NCI-H187 treated with DMSO at 0.1 percent for 48 hours (cell line): ENCODE measurements at places on chromosomes 7 and 10.

- DNase-seq, result no peak
Measured at GRCh38 chr7:152501506-152501905, 65.7 kb upstream of the KMT2C start.

GRCh38 chr7:1855725-1856160, 185.7 kb downstream of the ELFN1 start:
- DNase-seq, result no peak

DNA sequence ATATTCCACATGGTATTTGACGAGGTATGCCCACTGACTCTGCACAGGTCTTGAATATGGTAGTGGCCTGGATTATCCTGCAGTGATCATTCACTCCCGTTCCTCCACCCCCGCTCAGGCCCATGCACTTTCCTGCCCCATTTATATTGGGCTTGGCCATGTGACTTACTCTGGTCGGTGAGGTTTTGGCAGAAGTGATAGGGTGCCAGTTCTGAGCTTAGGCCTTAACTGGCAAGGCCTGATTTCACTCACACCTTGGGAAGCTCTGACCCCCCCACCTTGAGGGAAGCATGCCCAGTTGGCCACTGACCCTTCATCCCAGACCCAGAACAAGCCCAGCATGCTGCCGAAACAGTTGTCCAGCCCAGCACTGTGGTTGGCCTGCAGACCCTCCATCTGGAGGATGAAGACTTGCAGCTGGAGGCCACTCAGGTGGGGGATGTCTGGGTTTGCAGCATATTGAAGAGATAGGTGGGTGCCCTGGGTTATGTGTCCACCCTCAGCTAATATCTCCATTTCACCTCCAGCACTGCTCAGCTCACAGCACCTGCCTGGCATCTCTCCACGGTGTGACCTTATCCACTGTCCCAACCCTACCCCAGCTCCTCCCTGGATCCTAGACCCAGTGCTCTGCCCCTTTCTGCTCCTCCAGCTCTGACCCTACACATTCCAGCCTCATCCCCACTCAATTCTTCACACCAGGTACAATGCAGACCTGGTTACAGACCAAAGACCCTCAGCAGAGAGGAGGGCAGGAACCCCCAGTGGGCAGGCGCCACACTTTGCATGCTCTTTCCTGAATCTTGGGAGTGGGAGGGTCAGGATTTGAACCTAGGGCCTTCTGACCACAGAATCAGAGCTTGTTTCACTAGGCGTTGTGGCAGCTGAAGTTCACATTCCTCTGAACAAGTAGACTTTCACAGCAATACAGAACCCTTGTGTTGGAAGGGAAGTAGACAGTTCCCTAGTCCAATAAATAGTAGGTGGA, 138.1 kb upstream of the CHST15 start:
- no peak for DNase-seq

GRCh38 chr7:110296321-110296720, 794.6 kb upstream of the LRRN3 start:
- DNase-seq, result no peak

GRCh38 chr10:8049865-8050555, 4.5 kb upstream of the GATA3 start:
- no peak for DNase-seq

DNA sequence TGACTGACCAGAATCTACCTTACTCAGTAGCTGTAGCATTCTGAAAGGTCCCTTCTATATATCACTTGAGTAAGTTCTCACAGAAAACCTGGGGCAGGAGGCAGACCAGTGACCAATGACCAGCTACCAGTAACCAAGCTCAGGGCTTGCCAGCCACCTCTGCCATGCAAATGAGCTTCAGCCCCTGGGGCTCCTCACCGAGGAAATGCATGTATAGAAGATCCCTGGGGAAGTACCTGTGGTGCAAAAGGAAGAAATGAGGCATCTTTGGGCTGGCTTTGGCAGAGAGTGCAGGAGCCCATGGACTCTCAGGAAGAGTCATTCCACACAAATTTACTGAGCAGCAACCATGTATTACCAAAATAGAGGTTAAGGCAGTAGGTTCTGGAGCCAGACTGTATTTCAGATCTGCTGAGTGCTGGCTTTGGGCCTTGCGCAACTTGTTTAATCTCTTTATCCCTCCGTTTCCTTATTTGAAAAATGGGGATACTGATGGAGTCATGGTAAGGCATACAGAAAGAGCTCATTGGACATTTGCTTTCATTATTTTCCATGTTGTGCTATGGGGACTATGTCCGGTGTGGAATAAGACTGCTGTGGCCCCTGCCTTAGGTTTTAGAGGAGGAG, 41.1 kb upstream of the FAM204A start:
- no peak for DNase-seq

DNA sequence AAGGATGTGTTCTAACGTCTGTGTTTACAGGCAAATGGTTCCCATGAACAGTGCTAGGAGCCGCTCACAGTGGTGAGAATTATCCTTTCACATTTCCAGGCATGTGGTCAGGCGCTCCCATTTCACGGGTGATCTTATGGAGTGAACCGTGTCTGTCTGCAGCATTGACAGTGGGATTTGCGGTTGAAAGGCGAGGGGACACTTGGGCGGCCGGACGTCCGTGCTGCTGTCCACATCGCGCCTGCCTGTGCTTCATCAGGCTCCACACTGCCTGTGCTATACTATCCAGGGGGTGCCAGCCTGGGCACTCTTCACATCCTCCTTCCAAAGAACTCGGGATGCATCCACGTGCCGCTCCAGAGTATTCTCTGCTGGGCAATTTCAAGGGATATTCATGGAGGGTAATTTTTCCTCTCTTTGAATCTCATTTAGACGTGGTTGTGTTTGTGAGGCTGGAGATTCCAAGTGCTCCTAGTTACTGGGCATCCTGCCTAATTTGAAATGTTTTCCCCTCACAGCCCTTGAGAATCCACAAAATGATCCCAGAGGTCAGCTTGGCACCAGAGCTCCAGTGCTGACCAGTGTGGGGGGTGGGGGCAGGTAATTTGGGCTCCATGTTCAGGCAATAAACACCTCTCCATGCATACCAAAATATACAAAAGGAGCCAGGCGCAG, 61.9 kb upstream of the EBF3 start:
- no peak for DNase-seq

DNA sequence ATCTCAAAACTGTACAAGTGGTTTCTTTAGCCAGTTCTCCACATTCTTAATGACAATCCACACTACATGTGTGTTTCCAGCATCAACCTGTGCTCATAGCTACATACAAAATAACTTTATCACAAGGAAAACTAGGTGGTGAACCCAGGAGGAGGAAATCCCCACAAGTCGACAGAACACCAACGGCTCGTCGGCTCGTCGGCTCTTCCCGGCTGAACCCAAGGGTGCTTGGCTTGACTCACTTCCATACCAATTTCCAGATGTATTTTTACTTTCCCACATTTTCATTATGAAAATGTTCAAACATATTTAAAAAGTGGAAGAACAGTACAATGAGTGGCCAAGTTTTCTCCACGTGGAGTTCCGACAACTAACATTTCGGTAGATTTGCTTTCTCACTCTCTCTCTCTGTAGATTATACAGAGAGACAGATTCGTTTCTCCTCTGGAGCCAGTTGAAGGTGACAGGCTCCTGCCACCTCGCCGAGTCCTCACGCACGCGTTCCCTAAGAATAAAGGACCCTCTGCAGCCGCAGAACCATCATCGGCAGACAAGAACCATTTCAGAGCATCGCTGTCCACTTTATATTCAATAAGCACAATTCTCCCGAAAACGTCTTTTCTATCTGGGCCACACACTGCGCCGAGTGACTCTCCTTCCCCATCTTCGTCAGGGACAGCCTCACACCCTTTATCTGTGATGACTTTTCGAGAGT, 53.3 kb downstream of the DIP2C start:
- DNase-seq, result no peak

- no peak for DNase-seq
Measured at GRCh38 chr7:105489409-105489808, 32.7 kb downstream of the PUS7 start.

GRCh38 chr10:48614481-48615390, 9.9 kb upstream of the ARHGAP22 start:
- no peak for DNase-seq

GRCh38 chr7:76077435-76077834, 29.5 kb downstream of the MDH2 start:
- no peak for DNase-seq

DNA sequence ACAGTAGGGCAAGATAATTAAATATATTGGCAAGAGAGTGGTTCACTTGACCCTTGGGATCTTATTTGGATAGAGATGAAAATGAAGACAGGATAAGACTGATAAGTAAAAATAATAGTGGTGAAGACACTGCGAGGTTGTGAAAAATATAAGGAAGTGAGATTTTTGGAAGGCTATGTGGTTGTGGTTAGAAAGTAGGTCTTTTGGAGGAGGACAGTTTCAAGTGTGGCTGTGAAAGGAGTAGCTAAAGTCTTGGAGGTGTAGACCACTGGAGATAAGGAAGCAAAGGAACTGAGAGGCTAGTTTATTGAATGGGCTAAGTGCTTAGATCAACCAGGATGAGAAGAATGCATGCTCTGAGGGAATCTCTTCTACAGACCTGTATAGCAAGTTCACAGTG, 11.2 kb downstream of the MIOS start:
- DNase-seq, result no peak

DNA sequence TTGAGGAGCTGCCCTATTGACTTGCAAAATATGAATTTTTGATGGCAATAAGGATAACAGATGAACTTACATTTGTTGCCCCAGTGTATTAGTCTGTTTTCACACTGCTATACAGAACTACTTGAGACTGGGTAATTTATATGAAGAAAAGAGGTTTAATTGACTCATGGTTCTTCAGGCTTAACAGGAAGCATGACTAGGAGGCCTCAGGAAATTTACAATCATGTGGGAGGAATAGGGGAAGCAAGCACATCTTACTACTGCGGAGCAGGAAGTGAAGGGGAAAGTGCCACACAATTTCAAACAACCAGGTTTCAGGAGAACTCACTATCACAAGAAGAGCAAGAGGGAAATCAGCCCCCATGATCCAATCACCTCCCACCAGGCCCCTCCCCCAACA, 57.9 kb downstream of the ZNF22 start:
- DNase-seq, result no peak

DNA sequence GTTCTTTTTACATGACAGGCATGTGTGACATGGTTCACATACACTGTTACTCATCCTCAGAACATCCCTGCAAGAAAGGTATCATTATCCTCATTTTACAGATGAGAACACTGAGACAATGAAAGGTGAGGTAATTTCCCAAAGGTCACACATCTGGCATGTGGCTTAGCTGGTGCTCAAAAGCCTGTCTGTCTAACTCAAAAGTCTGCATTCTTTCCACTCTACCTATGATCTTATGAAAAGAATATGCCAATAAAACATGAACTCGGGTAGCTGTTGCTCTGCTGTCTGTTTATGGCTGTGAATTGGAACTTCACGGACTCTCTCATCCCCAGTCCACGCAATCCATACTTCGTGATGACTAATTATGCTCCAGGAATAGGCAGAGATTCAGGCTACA, 79.0 kb upstream of the ODAD2 start:
- DNase-seq, result no peak

GRCh38 chr10:24849051-24849450, 103.4 kb downstream of the PRTFDC1 start:
- DNase-seq, result no peak

GRCh38 chr10:114499630-114500190, 95.4 kb upstream of the AFAP1L2 start:
- DNase-seq, result no peak

DNA sequence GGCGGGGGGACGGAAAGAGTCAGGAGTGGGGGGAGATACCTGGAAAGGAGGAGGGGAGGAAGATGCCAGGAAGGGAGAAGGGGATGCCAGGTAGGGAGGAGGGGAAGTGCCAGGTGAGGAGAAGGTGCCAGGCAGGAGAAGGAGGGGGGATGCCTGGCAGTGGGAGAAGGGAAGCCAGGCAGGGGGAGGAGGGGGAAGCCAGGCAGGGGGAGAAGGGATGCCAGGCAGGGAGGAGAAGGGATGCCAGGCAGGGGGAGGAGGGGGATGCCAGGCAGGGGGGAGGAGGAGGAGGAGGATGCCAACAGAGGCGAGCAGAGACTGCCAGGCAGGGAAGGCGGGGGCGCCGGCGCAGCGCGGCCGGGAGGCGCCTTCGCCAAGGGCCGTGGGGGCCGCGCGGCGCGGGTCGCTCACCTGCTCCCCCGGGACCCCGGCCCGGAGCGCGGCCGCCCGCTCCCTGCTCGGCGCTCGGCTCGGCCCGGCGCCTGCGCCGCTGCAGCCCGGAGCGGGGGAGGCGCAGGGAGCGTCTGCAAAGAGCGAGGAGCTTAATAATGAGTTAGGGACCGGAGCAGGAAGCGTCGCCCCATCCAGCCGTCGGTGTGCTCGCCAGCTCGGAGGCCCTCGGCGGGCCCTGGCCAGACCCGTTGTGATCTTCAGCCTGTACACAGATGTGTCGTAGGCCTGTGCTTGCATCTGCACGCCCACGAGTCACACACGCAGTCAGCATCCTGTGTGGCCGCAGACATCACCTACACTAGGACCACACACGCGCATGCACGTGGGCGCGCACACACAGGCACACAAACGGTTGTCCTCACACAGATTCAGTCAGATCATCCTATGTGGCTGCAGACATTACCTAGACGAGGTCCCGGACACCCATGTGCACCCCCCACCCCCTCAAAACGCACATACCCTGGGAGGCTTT, 28.4 kb upstream of the SMARCD3 start:
- no peak for DNase-seq

DNA sequence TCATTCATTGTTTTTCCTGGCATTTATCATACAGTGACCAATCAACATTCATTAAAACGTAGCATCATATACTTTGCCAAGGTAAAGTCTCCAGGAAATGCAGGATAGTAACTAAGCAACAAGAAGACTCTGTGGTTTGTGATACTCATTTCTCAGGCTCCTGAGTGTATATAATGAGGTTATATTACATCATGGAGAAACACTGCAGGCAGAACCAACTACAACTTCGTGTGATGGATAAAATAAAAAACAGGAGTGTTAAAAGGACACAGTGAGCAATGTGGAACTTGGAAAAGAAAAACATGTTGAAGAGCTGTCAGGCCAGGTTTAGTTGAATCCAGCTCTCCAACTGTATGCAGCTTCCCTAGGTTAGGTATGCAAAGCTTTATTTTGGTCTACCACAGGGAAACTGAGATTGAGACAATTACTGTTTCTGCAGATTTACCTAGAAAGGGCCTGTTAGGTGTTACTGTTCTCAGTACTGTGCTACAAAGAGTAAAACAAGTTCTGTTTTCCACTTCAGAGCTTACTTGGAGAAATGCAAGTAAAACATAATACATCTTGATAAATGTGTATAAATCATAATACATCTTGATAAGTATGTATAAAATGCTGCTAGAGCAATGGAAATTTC, 7.8 kb upstream of the CCNY start:
- DNase-seq, result no peak

- DNase-seq, result no peak
Measured at GRCh38 chr10:21715531-21716195, 181.6 kb downstream of the MLLT10 start.

DNA sequence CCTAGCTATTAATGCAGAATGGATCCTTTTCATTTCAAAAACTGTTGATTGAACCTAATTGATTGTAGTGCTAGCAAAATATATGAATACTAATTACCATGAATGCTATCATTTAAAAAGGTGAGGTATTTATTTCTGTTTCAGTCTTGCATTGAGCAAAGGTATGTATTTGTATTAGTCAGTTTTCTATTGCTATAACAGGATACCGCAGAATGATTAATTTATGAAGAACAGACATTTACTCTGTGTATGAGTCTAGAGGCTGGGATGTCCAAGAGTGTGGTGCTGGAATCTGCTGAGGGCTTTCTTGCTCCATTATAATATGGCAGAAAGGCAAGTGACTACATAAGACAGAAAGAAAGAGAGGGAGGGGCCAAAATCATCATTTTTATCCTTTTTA, 199.2 kb downstream of the KIF20B start:
- DNase-seq, result no peak
